ENCODE measurements at places on chromosomes 6 and 20.

GRCh38 chr6:35668096-35668495 is 20.6 kb downstream of the FKBP5 start:
- no peak for DNase-seq

GRCh38 chr6:159788753-159789376 is 537 bp downstream of the TCP1 start:
- peak; percentile 62 for DNase-seq

GRCh38 chr20:2005359-2005758 is 11.5 kb upstream of the PDYN start:
- no peak for DNase-seq

GRCh38 chr6:53284901-53285300 is 63.8 kb downstream of the ELOVL5 start:
- no peak for DNase-seq

GRCh38 chr20:61538183-61538942 is 286.3 kb downstream of the CDH4 start:
- DNase-seq, result no peak

DNA sequence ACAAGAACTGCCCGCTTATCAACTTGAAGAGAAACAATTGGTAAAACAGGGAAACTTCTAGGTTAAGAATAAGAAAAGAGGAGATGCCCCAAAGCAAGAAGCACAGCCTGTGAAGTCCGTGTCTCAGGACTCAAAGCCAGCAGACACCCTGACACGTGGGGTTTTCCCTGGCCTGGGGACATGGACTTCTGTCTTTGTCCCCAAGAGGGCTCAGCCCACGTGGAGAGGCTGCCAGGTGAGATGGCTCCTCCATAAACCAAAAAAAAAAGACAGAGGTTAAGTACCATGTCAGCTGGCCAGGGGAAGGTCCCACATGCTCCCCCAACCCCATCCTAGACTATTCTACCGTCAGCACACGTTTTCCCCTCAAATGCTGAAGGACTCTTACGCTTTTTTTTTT is 9.9 kb downstream of the SERPINB6 start:
- DNase-seq, result no peak

GRCh38 chr6:408599-409102 is 17.1 kb downstream of the IRF4 start:
- DNase-seq, result no peak
